ENCODE measurements at places on chromosomes 12 and 14.

DNA sequence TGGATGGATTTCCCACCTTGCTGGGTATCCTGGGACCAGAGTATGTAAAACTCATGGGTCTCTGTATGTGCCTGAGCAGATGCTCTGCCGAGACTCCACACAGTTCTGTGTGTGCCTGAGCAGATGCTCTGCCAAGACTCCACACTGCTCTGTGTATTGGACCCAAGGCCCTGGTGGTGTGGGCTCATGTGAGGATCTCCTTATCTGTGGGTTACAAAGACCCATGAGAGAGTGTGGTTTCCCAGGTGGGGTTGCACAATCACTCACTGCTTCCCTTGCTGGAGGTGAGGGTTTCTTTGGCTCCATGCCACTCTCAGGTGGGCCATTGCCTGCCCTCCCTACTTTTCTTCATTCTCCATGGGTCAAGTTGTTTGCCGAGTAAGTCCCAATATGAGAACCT lies 141.5 kb downstream of the TBC1D30 start:
- no peak for DNase-seq

GRCh38 chr14:89139404-89140247 lies 277.4 kb downstream of the FOXN3 start:
- DNase-seq = peak; percentile 95

DNA sequence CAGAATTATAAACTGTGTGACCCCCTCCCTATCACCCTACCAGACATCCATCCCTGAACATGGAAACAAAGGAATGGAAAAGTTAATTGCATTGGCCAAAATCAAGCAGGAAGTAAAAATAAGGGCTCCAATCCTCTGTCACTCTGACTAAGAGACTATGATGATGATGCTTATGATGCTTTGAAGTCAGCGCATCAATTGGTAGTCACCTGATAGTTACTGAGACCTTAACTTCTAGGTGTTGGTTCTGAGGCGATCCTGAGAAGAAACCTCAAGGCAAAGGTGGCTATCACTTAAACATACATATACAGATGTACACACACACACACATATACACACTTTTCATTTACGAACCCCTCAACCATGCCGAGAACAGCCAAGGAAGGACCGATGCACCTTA lies 6.6 kb downstream of the ITPR2 start:
- no peak for DNase-seq

DNA sequence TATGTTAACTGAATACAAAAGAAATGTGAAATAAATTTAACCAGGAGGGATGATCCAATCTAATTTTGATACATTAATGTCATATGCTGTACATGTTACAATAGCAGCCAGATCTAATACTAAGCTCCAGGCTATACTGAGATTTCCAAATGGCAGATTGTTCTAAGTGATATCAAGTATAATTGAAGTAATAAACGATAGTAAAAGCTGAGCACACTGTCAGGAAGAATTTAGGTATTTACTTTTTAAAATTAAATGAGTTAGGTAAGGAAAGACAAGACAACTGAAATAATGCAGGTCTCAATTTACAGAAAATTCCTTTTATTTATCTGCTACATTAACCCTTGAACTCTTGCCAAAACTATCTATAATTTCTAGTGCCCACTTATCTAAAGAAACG lies 39.9 kb downstream of the INSM2 start:
- DNase-seq = no peak

- DNase-seq = peak; percentile 58
Observed at GRCh38 chr12:10354071-10354470, 35.8 kb downstream of the KLRK1 start.

- DNase-seq = no peak
Observed at GRCh38 chr14:90438841-90439240, 42.0 kb downstream of the CALM1 start.

DNA sequence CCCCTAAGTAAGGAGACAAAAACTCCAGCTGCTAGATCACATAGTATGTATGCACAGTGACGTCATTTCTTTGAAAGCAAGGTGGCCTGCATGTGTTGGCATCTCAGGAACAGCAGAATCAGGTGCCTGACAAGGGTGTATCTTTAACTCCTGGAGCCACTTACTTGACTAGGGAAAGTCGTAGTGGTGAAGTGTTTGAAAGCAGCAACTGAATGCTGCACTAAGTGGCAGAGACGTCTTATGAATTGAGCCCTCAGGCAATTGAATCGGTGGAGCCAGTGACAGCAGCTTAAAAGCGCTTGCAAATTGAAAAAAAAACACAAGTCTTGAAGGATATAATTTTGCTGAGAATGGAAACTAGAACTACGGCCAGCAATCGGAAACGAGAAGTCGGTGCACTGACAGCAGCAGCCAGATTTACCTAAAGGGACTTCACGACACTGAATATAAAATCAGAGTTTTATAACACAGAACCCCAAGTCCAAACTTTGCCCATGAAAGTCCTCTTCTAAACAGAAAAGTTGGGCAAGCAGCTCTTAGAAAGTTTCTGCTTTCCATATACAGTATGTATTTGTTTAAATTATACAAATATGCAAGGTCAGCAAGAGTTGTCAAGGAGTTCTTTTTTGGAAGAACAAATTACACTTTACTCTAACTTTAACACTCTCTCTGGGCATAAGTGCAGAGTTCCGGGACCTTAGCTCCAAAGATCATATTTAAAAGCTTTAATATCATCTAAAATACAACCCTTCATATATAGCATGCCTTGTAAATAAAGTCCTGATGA lies 1.1 kb downstream of the IGF1 start:
- DNase-seq = no peak

GRCh38 chr12:103809154-103809553 lies 31.9 kb downstream of the NT5DC3 start:
- no peak for DNase-seq

DNA sequence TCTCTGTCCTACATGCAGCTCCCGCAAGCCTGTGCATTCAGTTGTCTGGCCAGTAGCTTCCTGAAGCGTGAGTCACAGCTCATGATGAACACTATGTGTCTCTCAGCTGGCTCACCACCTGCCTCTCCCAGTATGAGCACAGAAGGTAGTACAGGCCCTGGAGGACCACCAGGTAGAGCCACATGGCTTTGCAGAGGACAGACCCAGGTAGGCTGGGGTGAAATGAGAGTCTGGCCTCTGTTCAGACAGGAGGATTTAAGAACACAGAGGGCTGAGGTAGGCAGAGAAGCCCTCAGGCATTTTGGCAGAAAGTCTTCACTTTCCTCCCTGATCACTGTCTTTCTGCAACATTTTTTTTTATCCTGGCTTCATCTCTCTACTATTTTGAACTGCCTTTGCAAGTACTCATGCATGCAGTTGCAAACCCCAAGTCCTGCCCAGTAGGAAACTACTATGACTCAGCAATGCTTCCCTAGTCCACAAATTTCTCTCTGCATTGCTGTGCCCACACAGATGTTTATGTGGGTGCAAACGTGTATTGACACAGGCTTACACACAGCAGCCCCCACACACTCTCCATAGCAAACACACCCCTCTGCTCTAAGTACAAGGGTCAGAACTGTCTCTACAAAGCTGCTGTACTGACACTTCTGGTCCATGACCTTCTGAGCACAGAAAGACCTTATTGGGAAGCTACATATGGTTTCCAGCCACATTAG lies 7.2 kb upstream of the SDR9C7 start:
- DNase-seq = no peak

GRCh38 chr14:104515059-104515810 lies 64.3 kb upstream of the C14orf180 start:
- no peak for DNase-seq

DNA sequence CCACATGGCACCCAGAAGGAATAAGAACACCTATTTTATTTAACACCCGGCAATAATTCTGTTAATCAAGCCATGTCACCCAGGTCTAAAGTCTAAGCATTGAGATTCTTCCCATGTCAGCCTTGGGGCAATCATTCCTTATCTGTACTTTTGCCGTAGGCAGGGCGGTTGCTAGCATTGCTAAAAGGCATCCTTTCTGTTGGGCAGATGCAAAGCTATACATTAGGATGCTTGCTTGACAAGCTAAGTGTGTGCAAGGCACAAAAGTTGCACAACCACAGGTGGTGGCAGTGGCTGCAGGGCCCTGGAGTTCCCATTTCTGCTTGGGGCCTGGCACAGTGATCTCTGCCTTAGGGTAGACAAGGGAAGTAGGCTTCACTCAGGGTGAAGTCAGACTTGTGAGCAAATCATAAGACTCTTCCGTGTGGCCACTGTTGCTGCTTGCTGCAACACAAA lies 12.5 kb upstream of the GALNT6 start:
- DNase-seq = no peak

- DNase-seq = peak; percentile 65
Observed at GRCh38 chr14:53509276-53510244, 356.4 kb upstream of the DDHD1 start.

DNA sequence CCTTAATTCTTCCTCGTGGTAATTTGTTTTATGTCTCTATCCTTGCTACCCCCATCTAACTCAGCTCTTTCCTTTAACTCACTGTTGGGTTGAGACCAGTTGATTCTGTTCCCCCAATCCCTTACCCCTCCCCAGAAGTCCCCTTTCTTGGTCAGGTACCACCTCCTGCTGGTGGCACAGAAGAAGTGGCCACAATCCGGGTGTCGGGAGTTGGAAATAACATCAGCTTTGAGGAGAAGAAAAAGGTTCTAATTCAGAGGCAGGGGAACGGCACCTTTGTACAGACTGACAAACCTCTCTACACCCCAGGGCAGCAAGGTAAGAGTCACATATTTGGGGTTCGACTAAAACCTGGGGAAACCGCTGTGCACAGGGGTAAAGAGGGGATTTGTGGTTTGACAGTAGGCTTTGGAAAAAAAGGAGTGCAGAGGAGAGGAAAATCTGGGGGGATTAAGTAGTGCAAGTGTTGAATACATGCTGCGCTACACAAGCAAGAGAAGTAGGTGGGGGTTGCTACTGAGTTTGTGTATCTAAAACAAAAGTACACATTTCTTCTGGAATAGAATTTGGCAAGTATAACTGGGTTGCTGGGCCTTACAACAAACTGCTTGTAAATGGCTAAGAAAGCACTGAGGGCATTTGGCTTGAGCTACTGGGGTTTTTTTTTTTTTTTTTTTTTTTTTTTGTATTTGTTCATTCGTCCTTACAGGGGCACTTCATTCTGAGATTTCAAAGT lies 1.3 kb downstream of the A2ML1 start:
- DNase-seq = no peak

- peak; percentile 25 for DNase-seq
Observed at GRCh38 chr12:27779416-27779919, 565 bp upstream of the KLHL42 start.

DNA sequence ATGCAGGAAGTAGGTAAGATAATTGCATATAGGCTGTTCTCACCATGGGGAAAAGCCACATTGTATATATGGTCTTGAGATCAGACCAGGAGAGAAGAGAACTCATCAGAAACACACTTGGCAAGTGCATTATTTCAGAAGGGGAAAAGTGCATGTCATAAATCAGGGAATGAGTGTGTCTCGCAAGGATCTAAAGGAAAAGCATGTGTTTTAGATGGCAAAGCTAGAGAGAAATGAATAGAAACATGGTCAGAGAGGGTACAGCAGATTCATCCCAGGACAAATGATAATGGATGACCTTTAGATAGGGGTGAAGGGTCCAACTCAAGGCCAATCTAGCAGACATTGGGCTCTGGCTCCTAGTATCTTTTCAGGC lies 230.2 kb upstream of the NAV3 start:
- DNase-seq = no peak

- DNase-seq = no peak
Observed at GRCh38 chr14:64417055-64417770, 29.1 kb downstream of the MTHFD1 start.

DNA sequence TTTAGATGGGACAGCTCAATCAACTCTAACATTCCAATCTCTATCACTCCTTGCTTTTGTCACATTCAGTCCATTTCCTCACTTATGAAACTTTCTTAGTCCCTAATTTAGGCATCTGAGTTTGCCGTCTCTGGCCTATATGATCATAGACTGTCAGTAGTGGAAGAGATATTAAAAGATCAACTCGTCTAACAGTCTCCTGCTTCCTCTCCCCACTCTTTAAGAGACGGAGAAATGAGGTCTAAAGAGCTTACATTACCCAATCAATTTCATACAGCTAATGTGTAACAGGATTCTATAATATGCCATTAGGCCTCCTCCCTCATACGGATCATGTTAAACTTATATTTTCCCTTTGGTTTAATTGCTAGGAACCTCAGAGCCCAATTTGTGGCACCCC lies 6.5 kb upstream of the ATP23 start:
- DNase-seq = no peak
